ENCODE measurements at places on chromosomes 1 and 21. TPM values are rescaled to one million over a fixed set of nuclear protein-coding genes. Genes with fewer than 3 reads are reported as not detected.

Gene VWA5B1
- total RNA-seq = not detected

Gene HTR6
- total RNA-seq = not detected

Gene METTL25B
- 14.7 TPM for total RNA-seq

Gene RASAL2
- total RNA-seq = 26.4 TPM

Gene BTBD8
- total RNA-seq = 4.4 TPM

Gene CFHR3
- total RNA-seq = not detected

Gene ZNF124
- 7.3 TPM for total RNA-seq

Gene ALX3
- not detected for total RNA-seq

Gene ZSWIM5
- 0.84 TPM for total RNA-seq

Gene RAP1GAP
- 3.4 TPM for total RNA-seq

Gene TDRD10
- total RNA-seq = 1.9 TPM

Gene OPRD1
- not detected for total RNA-seq

Gene SLC1A7
- 0.32 TPM for total RNA-seq

Gene PGLYRP4
- total RNA-seq = not detected

Gene COL9A2
- total RNA-seq = 0.45 TPM

Gene LENEP
- total RNA-seq = not detected

Gene GPA33
- total RNA-seq = 0.07 TPM

Gene FAM177B
- total RNA-seq = not detected

Gene TEX38
- not detected for total RNA-seq

Gene NUDT4B
- total RNA-seq = not detected

Gene C8A
- total RNA-seq = not detected

Gene PDC
- total RNA-seq = not detected

Gene RHOU
- total RNA-seq = 4.4 TPM

Gene SPATA1
- 1.7 TPM for total RNA-seq

Gene TRIM67
- not detected for total RNA-seq

Gene CD34
- total RNA-seq = 72.1 TPM

Gene B3GALT5
- 0.10 TPM for total RNA-seq

Gene GJA4
- 19.1 TPM for total RNA-seq

Gene SPRR2A
- not detected for total RNA-seq

Gene FOXD3
- total RNA-seq = 0.32 TPM

Gene SFT2D2
- total RNA-seq = 13.4 TPM

Gene ADGRB2
- 10.0 TPM for total RNA-seq

Gene AQP10
- 0.27 TPM for total RNA-seq

Gene PTGER3
- total RNA-seq = 3.3 TPM

Gene CA14
- 22.8 TPM for total RNA-seq

Gene HSPB7
- 3,996 TPM for total RNA-seq

Gene KTI12
- total RNA-seq = 3.2 TPM

Gene IFNAR1
- 23.6 TPM for total RNA-seq

Gene TEDDM1
- not detected for total RNA-seq

Gene IFI44
- 8.0 TPM for total RNA-seq

Gene UBR4
- 56.3 TPM for total RNA-seq

Gene WDR64
- total RNA-seq = not detected

Gene DYNLT4
- 0.35 TPM for total RNA-seq

Gene USP25
- total RNA-seq = 46.0 TPM
